ENCODE measurements at places on chromosomes 5 and 9. TPM values are rescaled to one million over a fixed set of nuclear protein-coding genes. Genes with fewer than 3 reads are reported as not detected.
A peak's percentile ranks its signal among the peaks of the same experiment; 100 is the strongest.

Gene TMOD1
- 7.1 TPM for total RNA-seq

Gene CDH12
- not detected for total RNA-seq

Gene STKLD1
- 3.1 TPM for total RNA-seq

Gene EPB41L4B
- 5.0 TPM for total RNA-seq

Gene TPD52L3
- total RNA-seq, result not detected

Gene PCDHB4
- 0.09 TPM for total RNA-seq

Gene SPATA31E1
- not detected for total RNA-seq

Gene CCDC183
- total RNA-seq, result 5.3 TPM

Gene SPACA9
- total RNA-seq, result 19.2 TPM

Gene FCN1
- not detected for total RNA-seq

GRCh38 chr9:131525643-131526565, 5.2 kb downstream of the UCK1 start:
- H3K27me3 ChIP-seq, result no peaks in the 10 kb centered on the region
- no peak overlapping the region for H3K27ac ChIP-seq
- no peak overlapping the region for H3K4me3 ChIP-seq
- H3K4me1 ChIP-seq, result 0 out of 2 replicates have a peak, but pooled peaks cover 6% of the 10 kb centered on the region
- DNase-seq, result no peak
- 0 out of 2 replicates have a peak, but pooled peaks cover 4% of the 10 kb centered on the region for H3K36me3 ChIP-seq

GRCh38 chr5:158809310-158809850, 290.3 kb downstream of the EBF1 start:
- H3K4me3 ChIP-seq, result no peak overlapping the region
- no peaks in the 10 kb centered on the region for H3K4me1 ChIP-seq
- no peak overlapping the region for H3K27ac ChIP-seq
- no peak for DNase-seq

DNA sequence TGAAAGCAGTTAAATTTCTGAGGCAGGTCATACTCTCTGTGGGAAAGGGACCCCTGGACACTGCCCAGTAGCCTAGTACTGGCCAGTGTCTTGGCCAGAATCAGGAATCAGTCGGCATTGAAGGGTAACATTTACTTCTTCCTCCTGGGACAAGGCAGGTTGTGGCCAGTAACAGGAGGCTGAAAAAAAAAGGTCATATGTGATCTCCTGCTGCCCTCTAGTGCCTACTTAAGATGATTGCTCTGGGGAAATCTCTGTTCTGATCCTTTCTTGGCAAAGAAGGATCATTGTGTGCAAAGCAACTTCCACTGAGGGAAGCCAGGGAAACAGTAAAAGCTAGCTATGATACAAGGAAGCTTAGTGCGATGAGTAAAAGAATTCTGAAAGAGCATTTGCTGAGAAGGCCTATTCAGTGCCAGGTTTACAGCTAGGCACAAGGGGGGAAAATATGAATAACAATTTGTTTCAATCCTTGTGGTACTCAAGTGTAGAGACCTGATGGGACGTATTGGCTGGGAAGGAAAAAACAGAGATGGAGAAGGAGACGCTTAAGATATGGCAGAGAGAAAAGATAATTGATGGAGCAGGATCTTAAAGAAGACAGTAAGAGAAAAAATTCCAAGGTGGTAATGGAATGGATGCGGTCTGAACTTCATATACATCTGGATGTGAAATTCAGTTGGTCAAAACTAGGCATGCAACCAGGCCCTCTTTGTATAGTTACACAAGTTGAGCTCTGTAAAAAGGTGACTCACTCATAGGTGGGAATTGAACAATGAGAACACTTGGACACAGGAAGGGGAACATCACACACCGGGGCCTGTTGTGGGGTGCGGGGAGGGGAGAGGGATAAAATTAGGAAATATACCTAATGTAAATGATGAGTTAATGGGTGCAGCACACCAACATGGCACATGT, 25.8 kb upstream of the TRIM32 start:
- H3K27me3 ChIP-seq, result no peaks in the 10 kb centered on the region
- H3K4me3 ChIP-seq, result no peak overlapping the region
- peak; percentile 35 for DNase-seq
- H3K27ac ChIP-seq, result no peak overlapping the region

DNA sequence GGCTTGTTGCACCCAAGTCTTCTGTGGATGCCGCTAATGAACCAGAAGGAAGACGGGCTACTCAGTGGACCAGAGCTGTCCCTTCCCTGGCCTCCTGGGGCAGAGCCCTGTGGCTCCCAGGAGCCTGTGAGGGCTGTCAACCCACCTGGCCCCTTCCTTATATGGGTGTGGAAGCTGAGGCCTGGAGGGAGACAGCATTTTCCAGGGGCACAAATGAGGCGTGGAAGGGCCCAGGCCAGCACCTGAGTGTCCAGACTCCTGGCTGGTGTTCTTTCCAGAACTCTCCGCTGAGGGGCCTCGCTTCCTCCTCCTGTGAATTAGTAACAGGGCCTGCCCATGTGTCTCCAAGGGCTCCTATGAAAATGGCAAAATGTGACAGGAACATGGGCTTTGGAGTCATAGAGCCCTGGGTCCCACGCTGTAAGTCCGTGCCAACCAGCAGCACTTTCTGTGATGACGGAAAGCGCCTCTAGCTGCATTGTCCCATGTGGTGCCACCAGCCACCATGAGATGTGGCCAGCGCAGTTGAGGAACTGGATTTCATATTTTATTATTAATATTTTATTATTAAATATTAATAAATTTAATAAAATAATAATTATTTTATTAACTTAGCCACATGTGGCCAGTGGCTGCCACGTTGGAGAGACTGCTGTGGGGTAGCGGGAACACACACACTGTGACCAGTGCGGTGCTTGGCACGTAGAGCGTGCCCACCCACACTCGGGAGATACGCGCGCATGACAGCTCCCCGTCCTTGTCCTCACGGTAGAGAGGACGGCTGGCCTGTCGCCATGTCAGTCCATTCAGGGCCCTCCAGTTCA, 18.3 kb downstream of the LAMC3 start:
- no peaks in the 10 kb centered on the region for H3K36me3 ChIP-seq
- H3K27me3 ChIP-seq, result peaks cover 22% of the 10 kb centered on the region
- H3K4me3 ChIP-seq, result no peak overlapping the region
- no peak overlapping the region for H3K27ac ChIP-seq
- no peak for DNase-seq

- H3K36me3 ChIP-seq, result no peaks in the 10 kb centered on the region
- peaks cover 85% of the 10 kb centered on the region for H3K27me3 ChIP-seq
- no peak overlapping the region for H3K4me3 ChIP-seq
- H3K4me1 ChIP-seq, result no peaks in the 10 kb centered on the region
- DNase-seq, result no peak
Measured at GRCh38 chr5:157168286-157168685, 2.2 kb upstream of the GARIN3 start.

GRCh38 chr9:2208991-2209390, 193.8 kb downstream of the SMARCA2 start:
- no peak overlapping the region for H3K4me3 ChIP-seq
- no peak for DNase-seq
- no peaks in the 10 kb centered on the region for H3K4me1 ChIP-seq
- H3K27me3 ChIP-seq, result no peaks in the 10 kb centered on the region
- H3K27ac ChIP-seq, result no peak overlapping the region

DNA sequence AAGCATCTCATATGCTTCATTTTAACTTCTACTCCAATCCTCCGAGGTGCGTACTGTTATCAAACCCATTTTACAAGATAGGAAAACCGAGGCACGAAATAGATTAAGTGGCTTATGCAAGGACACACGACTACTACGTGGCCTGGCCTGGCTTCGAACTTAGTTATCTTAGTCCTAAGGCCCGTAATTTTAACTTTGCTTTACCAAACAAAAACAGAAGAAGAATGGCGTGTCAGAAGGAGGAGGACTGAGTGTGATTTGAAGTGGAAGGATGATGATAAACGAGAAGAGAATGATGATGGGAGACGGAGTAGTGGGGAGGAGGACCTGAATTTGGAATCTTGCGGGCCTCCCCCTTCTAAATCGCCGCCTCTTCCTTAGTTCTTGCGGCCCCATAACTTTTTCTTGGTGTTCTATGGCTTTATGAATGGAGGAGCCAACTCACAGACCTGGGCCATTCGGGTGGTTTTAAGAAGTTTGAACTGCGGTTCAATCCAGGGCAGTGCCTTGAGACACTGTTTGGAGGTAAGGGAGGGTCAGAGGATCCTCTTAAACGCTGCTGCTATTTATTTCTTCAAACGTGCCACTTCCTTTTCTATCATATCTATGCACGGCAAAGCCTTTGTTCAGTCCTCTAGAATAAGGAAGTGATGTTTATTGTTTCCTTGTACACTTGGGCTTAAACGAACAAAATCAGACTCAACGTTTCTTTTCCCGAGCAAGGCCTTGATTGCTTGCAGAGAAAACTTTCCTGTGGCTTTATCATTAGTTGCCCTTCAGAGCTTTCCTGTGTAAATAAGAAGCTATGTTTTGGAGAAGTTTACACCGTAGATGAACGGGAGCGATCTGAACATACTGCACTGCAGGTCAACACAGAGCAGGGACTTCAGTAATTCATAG, 795 bp downstream of the CNOT8 start:
- H3K36me3 ChIP-seq, result peaks cover 14% of the 10 kb centered on the region
- H3K27me3 ChIP-seq, result no peaks in the 10 kb centered on the region
- peak overlapping the region; percentile 84 for H3K27ac ChIP-seq
- peaks cover 24% of the 10 kb centered on the region for H3K4me1 ChIP-seq
- no peak for DNase-seq
- peak overlapping the region; percentile 88 for H3K4me3 ChIP-seq

GRCh38 chr5:126334760-126335159, 88.4 kb upstream of the GRAMD2B start:
- H3K27ac ChIP-seq, result no peak overlapping the region
- DNase-seq, result no peak
- H3K27me3 ChIP-seq, result no peaks in the 10 kb centered on the region
- H3K36me3 ChIP-seq, result no peaks in the 10 kb centered on the region
- H3K4me3 ChIP-seq, result no peak overlapping the region
- H3K4me1 ChIP-seq, result no peaks in the 10 kb centered on the region

DNA sequence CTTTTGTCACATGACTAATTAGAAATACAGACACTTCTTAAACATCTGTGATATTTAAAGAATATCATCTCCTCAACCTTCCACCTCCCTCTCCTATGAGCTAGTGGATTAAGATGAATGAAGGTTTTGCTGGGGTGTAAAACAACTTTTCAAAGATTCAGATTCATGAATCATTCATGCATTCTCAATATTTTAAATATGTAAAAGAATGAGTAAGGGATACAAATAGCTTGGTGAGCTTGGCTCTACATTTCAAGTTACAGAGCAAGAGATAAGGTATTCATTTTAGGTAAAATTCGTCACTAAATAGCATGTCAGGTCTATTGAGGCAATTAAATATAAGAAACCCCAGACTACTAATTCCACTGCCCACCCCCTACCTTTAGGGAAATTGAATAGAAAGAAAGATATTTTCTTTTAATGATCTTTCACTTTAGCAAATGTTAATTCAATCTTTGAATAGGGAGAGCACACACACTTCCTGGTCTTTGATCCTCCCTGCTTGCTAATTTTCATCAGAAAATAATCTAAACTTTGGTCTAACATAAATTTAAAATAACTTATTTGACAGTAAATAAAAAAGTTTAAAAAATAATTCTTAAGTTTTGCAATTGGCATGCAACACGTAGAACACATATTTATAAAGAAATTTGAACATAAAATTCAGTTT, 486.9 kb upstream of the ITGA1 start:
- DNase-seq, result no peak
- H3K27me3 ChIP-seq, result no peaks in the 10 kb centered on the region
- no peaks in the 10 kb centered on the region for H3K36me3 ChIP-seq
- no peaks in the 10 kb centered on the region for H3K4me1 ChIP-seq
- H3K27ac ChIP-seq, result no peak overlapping the region

DNA sequence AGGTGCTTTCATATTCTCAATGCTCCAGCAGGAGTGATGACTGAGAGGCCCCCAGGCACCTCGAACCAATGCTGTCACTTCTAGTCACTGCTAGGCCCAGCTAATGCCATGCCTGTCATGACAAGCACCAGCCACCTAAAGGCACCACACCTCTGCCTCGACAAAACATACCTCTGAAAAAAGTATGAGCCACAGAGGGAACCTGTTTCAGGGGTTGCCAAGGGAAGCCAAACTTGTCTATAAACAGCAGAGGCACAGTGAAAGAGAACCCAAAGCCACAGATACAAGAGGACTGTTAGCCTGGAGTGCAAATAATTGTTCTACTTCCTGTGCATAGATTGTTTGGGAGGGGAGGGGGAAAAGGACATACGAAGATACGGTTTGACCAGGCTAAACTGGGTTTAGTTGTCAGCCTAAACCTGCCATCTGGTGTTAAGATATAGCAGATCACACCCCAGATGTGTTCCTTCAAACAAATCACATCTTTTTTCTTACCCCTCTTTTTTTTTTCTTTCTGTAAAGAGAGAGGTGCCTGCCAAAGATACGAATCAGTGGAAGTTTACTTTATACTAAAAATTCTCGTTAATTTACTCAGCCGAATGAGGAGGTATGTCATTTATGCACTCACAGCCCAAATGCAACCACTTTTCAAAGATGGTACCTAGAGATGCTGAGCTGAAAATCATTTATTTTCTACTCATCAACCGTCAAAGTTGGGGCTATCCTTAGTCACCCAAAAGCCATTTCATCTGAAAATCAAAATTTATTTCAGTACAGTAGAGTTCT, 45.7 kb downstream of the BNC2 start:
- H3K4me1 ChIP-seq, result no peaks in the 10 kb centered on the region
- DNase-seq, result peak; percentile 23
- no peak overlapping the region for H3K4me3 ChIP-seq
- H3K36me3 ChIP-seq, result no peaks in the 10 kb centered on the region
- no peak overlapping the region for H3K27ac ChIP-seq

GRCh38 chr5:83955916-83956315, 235.3 kb upstream of the HAPLN1 start:
- no peak overlapping the region for H3K4me3 ChIP-seq
- H3K36me3 ChIP-seq, result no peaks in the 10 kb centered on the region
- no peaks in the 10 kb centered on the region for H3K27me3 ChIP-seq
- DNase-seq, result no peak
- peaks cover 5% of the 10 kb centered on the region for H3K4me1 ChIP-seq
- no peak overlapping the region for H3K27ac ChIP-seq

Measured in PC-9 (cell line).